ENCODE measurements at places on chromosomes 12 and 14.

- DNase-seq: no peak
Observed at GRCh38 chr12:65408441-65408840, 130.0 kb downstream of the MSRB3 start.

- DNase-seq: no peak
Observed at GRCh38 chr12:103399986-103400385, 95.8 kb downstream of the C12orf42 start.

GRCh38 chr14:21669284-21669683 lies 4.3 kb downstream of the OR4E1 start:
- no peak for DNase-seq

GRCh38 chr12:53930591-53931255 lies 7.9 kb upstream of the HOXC13 start:
- DNase-seq: no peak

GRCh38 chr12:2364631-2365051 lies 311.9 kb downstream of the CACNA1C start:
- DNase-seq: no peak

DNA sequence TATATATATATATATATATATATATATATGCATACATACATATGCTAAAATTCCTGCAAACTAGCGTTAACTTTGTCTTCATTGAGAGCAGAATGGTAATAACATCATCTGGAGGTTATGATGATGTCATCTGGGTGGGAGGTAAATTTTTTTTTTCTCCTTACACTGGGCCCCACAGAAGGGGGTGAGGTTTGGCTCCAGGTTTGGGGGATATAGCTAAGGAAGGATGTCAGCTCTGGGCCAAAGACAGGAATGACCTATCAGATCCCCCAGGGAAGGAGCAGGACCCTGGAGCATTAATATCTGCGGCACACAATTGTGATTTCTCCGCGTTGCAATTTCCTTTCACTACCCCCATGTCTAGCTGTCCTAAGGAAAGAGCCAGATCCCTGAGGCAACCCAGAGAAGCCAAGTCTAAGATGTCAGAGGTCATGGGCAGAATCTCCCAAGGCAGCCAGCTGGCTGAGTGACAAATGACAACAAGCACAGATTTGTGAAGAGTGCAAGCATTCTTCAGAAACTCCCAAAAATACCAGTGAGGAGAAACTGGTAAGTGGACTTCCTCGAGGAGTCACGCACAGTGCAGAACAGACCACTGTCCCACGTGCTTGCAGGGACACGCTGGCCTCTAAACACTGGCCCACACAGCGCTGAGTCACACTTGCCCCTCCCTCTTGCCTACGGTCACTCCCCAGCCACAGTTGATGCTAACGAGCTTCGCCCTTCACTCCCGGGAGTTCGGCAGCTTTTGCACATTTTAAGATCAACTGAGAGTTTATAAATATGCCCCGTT lies 9.9 kb downstream of the UBC start:
- DNase-seq: no peak

DNA sequence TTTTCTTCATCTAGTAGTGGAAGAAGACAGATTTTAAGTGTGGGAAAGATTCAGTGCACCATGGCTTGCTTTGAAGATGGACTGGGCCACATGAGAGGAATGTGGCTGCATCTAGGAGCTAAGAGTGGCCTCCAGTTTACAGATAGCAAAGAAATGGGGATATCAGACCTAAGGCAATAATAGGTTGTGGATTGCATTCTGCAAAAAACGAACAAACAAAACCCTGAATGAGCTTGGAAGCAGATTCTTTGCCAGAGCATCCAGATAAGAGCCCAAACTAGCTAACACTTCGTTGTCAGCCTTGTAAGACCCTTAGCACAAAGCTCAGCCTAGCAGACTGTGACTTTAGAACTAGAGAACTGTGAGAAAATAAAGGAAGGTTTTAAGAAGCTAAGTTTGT lies 9.6 kb downstream of the ATXN7L3B start:
- DNase-seq: no peak

- DNase-seq: no peak
Observed at GRCh38 chr14:82182646-82183045, 649.0 kb upstream of the SEL1L start.

GRCh38 chr12:121465921-121466793 lies 66.2 kb downstream of the RNF34 start:
- no peak for DNase-seq

GRCh38 chr12:56644654-56645053 lies 1.1 kb downstream of the ATP5F1B start:
- no peak for DNase-seq

DNA sequence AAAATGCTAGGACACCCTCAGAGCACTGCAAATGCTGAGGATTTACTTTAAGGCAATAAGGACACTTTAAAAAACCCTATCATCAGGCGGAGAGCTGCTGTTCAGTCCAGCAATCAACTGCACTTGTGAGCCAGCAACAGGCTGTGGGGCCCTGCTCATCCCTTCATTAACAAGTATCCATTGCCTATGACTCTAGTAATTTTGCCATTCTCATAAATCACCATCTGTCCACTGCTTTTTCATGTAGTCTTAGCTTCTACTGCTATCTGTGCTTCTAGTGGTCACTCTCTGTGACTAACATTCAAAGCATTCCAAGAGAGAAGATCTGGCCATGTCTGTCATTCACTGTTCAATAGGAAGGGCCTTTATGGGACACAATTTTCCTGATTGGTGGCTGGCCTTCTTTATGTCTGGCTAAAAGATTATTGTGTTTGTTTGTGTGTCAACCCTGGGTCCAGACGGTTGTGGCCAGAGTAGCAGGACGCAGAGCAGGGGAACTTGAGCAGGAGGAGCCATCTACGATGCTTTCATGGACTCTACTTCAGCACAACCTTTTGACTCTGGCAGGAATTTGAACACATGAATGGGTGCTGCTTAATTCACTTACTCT lies 3.6 kb upstream of the KRAS start:
- DNase-seq: no peak

DNA sequence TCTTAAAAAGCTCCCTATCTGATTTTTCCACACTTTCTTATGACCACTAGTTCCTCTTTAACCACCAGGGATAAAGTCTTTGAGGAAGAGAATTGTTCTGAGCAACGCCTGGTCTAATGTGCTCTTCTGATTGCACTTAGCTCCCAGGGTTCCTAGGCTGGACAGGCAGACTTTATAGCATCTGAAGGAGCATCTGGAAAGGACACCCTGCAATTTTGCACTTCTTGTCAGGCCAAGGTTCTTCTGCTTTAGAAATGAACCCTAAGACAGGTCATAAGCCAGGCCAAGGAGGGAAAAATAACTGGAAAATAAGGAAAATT lies 126.3 kb downstream of the KTN1 start:
- no peak for DNase-seq

GRCh38 chr12:93376436-93377251 lies 1.1 kb upstream of the NUDT4 start:
- no peak for DNase-seq

DNA sequence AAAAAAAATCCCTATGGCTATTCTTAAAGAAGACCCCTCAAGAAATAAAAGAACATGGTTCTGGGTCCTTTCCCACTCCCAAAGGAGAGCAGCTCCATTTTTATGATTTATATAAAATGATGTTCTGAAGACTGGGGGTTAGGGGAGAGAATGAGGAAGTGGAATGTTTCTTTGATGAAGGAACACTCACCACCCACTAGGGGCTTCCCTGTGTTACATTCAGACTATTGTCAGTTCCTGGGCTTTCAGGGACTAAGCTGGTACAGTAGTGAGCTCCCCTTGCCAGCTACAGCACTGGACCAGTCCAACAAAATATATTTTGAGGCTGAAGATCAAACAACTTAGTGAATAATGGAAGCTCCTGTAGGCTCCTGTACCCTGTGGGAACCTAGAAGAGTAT lies 98.9 kb downstream of the HMGA2 start:
- DNase-seq: no peak

DNA sequence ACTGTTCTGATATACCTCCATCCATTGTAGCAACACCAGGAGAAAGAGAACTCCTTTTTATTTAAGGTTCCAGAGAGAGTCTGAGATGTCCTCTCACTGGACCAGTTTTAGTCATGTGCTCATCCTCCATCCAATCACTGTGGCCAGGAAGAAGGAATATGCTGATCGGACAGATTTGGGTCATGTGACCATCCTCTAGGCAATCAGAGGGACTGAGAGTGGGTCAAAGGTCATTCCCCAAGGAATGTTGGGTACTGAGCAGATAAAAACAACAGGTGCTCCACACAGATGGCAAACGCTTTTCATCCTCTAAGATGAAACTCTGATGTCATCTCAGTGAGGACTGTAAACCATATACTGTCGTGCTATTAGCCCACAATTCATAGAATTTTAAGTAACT lies 28.8 kb upstream of the RPH3A start:
- DNase-seq: no peak

GRCh38 chr12:82625523-82625922 lies 61.2 kb upstream of the TMTC2 start:
- no peak for DNase-seq
